HFFc6 (cell line): ENCODE measurements at places on chromosomes 2 and 18.

DNA sequence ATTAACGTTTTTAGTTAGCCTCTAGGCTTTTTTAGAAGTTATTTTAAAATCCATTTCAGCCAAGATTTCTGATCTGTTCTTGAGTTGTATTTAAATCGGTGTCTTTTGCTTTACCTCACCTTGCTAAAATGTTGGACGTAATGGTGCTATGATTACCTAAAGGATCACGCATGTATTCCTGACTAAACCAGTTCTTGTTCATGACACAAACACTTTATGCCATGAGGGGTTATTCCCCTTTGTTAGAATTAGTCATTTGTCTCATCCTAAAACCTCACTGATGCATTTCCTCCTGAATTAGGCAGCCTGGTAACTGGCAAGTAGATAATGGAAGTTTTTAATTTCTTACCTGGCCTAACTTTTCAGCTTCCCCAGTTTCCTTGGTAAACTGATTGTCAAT lies 185.4 kb upstream of the TANK start:
- peak; percentile 10 for DNase-seq

DNA sequence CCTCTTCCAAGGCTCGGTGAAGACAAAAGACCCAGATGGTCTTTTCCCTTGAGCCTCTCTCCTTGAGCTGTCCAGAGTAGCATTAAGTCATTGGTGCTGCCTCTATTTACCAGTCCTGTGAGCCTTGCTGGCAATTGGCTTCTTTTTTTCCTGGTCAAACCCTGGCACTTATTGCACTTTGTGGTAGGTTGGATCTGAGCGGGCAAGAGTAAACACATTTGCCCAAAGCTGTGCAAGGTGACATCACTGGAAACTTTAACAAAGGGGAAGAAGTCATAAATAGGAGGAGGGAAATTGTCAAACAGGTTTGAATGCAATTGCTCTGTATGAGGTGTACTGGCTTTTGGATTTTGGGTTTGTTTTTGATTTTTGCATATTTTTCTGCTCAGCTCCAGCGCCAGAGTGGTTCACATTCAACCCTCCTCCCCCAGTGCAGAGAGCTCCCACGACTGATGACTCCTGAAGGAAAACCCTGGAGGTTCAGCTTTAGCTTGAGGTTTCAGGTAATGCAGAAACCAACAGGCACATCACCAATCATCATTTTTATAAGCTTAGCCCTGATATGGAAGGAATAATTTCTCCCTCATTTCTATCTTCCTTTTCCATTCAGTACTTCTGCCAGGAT lies 8.3 kb downstream of the KCNE4 start:
- no peak for DNase-seq

DNA sequence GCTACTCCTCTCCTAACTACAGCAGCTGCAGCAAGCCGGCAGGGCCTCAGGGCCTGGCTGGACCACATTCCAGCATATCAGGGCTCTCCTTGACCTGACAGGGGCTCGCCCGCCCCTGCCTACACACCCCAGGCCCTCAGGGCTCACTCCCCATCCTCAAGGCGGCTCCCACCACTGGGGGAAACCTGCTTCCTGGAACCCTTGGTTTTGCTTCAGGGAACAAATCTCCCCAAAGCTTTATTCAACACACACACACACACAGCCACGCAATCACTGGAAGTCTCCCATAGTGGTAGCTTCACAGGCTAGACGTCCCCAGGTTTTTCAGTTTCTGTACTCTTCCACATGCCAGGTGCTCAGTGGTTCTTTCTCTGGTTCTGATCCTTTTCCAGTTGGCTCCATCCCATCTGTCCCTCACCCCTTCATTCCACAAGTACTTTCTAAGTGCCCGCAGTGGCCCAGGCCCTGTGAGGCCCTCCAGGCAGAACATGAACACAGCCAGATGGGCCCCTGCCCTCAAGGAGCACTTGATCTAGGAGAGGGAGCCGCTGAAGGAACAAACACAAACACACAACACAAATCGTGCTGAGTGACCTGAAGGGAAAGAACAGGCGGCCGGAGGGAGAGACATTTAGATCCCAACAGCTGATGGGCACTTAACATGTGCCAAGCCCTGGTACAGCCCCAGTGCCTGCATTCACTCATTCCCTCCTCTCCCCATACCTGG lies 51.1 kb downstream of the TNS1 start:
- DNase-seq = no peak

DNA sequence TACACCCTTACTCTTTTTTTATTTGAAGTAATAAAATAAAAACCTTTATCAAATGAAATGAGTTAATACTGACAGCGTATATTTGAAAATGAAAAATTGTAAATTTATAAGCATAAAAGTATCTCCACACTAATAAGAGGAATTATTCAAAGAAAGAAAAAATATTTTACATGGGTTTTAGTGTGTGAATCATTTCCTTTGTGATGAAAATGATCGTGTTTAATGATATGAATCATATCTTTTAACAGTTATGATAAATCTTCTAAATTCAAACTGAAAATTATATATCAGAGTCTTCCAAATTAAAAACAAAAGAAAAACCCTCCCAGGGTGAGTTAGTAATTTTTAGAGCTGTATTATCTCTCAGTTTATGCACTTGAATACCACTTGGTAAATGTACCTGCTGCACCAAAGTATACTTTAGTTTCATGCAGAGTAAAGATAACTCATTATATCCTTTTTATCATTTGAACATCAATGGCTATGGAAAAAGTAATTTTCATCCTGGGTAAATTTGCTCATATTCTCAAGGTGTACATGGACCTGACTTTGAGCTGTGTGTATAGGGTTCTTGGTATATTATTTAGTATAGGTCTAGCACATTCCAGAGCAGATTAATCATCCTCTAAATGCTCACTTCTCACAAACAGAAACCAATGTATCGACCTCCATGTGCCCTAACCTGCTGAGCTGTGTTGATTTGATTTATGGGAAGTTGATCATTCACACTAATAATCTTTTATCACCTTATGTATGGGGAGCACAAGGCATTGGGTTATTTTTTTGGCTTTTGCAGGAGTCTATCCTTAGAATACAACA lies 98.7 kb upstream of the VWC2L start:
- no peak for DNase-seq

DNA sequence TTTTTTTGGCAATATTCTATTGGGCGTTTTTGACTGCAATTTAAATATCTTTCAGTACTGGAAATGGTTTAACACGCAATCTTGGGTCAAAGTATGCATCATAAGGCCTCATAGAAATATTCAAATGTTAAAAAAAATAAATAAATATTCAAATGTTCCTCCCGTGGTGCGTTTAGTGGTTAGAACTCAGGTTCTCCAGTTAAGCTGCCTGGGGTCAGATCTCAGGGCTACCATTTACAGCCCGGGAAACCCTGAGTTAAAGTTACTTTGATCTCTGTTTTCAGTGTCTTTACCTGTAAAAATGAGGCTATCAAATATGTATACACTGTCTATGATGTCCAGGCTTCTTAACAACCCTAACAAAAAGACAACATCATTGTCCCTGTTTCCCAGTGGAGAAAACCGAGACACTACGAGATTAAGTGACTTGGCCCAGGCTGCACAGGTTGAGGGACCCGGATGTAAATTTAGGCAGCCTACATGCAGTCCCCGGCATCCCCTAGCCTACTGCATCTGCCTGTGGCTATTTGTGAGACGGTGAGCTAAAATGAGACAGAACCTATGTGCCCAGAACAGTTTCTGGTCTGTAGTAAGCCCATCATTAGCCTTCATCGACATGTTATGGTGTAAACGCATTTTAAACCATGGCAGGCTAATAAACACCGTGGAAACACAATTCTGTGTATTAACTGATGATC lies 1.7 kb downstream of the FHL2 start:
- DNase-seq = no peak
